ENCODE measurements at places on chromosomes 13 and 19.

GRCh38 chr19:30567536-30568232 is 195.5 kb downstream of the ZNF536 start:
- DNase-seq, result no peak

GRCh38 chr13:58843071-58843470 is 1211.5 kb downstream of the PCDH17 start:
- DNase-seq, result no peak

DNA sequence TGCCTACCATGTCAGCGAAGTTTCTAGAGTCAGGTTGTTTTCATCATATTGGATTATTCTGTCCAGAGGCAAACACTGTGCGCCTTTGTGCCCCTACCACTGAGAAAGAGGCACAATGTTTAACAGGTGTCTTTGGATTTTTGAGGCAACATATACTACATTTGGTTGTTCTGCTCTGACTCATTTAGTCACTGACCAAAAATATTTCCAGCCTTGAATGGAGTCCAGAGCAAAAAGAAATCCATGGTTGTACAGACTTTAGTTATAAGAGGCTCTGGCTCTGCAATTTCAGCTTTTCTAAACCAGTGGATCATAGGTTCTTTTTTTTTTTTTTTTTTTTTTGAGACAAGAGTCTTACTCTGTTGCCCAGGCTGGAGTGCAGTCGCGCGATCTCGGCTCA is 35.7 kb downstream of the LACC1 start:
- DNase-seq, result no peak

DNA sequence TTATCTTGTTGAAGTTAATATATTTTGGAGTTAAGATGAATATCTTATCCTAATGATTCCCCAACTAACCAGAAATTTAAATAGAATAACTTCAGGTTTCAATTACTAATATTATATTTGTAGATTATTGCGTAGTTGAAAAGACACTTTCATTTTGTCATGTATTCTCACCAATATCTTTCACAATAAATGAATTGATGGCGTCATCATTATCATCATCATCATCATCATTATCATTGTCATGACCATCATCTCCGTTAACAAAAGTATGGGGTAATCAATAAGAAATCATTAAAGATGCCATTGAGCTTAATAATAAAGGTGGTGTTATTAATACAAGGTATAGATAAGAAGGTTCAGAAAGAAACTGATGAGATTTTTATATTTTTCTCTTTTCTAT is 768.8 kb upstream of the SLC10A2 start:
- DNase-seq, result no peak

- no peak for DNase-seq
These were observed 6.5 kb downstream of the TNFSF13B start for GRCh38 chr13:108276060-108276459.

GRCh38 chr13:71018544-71018943 is 848.5 kb downstream of the DACH1 start:
- DNase-seq, result no peak

DNA sequence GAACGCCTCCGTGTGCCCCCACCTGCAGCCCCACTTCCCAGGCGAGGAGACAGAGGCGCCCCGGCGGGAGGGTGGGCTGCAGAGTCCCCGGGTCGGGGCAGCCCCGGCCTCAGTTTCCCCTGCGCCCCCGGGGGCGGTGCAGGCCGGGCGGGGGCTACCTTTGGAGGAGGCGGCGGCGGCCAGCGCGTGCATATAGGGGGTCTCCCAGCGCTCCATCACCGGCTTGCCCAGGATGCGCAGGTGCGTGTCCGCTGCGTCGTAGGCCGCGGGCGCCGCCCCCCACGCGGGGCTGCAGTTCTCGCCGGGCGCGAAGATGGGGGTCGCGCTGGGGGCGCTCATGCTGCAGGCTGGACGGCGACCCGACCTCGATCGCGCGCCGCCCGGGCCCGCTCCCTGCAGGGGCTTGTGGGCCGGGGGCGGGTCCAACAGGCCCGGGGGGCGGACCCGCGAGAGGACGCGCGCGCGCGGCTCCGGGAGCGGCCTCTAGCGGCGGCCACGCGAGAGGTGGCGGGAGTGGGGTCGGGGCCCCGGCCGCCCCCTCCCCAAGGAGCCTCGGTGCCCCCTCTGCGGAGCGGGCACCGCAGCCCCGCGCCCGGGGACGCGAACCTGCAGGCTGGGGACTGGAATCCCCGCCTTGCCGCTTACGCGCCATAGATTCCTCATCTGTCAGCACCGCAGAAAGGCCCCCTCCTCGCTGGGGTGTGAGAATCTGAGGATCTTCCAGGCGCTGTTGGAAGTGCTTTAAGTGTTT is at the start of gene GAMT:
Gene GAMT (minus strand): TSS at position 405 of the 751 bp plus-strand sequence. CDS start 66 bp downstream, at position 339.
- peak; percentile 47 for DNase-seq

DNA sequence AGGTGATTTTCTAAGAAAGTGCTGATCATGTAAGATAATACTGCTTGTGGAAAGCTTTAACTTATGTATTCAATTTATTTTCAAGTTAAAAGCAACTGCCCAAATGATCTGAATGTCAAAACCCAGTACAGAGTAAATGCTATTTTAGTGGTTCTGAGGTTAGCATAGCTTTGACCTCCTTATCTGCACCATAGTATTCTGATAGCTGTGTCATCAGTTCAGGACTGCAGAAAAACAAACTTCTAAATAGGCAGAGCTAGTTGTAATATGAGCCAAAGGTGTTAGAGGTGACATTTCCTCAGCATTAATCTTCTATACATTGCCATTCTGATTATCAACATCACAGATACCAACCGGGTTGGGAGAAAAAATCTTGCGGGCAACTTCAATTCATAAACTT is 758.7 kb downstream of the SLITRK5 start:
- DNase-seq, result no peak

DNA sequence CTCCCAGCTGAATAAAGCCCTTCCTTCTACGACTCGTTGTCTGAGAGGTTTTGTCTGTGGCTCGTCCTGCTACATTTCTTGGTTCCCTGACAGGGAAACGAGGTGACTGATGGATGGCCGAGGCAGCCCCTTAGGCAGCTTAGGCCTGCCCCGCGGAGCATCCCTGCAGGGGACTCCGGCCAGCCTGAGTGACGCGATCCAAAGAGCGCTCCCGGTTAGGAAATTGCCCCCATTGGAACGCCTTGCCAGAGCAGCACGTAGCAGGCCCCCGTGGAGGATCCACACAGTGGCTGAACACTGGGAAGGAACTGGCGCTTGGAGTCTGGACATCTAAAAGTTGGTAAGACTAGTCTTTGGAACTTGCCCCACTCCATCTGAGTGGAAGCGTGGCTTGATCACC is 296.8 kb upstream of the SGCG start:
- DNase-seq, result no peak

DNA sequence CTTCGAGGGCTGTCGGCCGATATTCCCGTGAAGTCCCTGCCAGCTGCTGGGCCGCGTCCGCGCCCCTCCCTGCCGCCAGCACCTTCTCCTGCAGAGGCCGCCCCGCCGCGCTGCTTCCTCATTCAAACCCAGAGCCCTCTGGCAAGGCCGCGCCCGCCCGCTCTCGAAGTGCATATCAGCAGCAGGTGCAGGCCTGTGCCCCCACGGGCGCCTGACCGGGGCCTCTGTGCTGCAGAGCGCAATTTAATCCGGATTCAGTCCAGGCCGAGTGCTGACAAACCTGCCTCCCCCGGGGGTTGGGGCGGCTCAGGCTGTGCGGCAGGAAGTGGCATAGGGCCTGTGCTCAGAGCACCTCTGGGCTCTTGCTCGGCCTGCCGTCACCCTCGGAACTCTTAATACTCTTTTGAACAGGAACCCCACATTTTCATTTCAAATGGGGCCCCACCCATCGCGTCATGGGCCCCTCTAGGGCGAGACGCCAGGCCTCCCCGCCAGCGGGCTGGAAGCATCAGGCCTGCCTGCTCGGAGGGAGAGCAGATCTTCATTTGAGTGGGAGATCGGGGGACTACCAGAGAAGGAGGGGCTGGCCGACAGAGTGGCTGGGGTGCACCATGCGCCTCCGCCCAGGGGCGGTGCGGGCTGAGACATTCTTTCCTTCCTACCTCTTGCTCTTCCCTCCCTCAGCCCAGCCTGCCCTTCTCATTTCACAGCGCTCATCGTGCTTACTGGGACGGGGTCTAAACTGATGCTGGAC is 125.7 kb downstream of the TNFRSF19 start:
- peak; percentile 30 for DNase-seq

DNA sequence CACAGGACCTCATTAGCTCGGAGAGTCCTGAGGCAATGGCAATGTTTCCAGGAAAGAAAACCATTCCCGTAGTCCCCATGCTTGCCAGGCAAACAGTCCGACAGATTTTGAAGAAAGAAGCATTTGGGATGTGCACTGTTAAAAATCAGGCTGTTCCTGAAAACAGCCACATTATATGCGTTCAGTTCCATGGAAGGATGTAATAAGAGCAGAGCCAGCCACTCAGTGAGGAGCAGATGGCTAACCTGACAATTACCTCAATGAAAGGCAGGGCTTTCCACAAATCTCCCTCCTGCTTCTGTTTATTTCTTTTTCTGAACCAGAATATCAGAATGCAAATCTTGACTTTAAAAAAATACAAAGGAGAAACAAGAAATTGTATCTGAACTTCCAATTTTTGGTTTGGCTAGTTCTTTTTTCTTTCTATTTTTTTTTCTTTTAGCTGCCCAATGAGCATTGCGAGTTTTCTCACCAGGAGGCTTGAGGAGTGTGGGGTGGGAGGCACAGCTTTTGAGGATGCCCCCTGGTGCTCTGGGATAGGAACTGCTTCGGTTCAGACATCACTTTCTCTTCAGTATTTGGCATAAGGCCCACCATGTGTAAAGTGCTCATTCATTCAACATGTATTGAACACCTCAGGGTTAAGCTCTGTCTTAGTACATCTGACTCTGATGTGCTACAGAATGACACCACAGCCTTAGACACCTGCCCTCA is 124.2 kb downstream of the TBC1D4 start:
- DNase-seq, result peak; percentile 60

- no peak for DNase-seq
These were observed 103.9 kb downstream of the WDFY2 start for GRCh38 chr13:51687947-51688714.

GRCh38 chr13:37192956-37193355 is 87.5 kb upstream of the CSNK1A1L start:
- DNase-seq, result no peak

DNA sequence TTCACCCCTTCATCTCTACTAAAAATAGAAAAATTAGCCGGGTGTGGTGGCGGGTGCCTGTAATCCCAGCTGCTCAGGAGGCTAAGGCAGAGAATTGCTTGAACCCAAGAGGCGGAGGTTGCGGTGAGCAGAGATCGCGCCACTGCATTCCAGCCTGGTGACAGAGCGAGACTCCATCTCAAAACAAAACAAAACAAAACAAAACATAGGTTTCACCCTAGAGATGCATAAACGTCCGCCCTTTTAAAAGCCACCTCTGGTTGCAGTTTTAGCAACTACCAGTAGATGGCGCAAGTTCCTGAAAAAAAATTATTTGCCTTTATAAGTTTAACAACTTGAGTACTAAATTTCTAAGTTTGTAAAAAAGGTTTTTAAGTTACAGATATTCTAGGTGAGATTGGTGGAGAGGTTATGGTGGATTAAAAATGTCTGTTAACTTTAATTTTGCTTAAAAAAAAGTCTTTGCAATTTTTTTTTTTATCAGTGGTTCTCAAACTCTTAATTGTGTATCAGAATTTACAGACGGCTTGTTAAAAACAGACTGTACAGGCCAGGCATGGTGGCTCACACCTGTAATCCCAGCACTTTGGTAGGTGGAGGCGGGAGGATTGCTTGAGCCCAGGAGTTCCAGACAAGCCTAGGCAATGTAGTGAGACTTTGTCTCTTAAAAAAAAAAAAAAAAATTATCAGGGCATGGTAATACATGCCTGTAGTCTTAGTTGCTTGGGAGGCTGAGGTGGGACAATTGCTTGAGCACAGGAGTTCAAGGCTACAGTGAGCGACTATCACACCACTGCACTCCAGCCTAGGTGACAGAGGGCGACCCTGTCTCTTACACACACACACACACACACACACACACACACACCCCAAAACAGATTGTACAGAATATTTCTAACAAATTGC is 42.1 kb downstream of the NAA16 start:
- peak; percentile 61 for DNase-seq

DNA sequence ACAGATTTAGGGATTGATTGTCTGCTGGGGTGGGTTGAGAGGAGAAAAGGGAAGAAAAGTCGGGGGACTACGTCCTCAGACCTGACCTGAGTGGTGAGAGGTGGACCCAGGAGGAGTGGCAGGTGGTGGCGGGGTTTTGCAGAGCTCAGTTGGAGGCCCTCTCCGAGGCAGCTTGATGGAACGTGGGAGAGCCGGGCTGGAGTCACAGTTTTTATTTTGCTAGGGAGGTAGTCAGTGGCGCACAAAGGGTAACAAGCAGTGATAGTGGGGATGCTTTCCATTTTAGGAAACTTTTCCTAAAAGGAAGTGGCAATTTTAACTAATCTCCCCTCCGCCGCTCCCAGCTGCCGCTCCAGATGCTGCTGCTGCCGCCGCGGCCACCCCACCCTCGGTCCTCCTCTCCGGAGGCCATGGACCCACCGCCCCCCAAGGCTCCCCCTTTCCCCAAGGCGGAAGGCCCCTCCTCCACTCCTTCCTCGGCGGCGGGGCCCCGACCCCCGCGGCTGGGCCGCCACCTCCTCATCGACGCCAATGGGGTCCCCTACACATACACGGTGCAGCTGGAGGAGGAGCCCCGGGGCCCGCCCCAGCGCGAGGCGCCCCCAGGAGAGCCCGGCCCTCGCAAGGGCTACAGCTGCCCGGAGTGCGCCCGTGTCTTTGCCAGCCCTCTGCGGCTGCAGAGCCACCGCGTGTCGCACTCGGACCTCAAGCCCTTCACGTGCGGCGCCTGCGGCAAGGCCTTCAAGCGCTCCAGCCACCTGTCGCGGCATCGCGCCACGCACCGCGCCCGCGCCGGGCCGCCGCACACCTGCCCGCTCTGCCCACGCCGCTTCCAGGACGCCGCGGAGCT is 1.1 kb upstream of the ZNF581 start:
- DNase-seq, result peak; percentile 30

DNA sequence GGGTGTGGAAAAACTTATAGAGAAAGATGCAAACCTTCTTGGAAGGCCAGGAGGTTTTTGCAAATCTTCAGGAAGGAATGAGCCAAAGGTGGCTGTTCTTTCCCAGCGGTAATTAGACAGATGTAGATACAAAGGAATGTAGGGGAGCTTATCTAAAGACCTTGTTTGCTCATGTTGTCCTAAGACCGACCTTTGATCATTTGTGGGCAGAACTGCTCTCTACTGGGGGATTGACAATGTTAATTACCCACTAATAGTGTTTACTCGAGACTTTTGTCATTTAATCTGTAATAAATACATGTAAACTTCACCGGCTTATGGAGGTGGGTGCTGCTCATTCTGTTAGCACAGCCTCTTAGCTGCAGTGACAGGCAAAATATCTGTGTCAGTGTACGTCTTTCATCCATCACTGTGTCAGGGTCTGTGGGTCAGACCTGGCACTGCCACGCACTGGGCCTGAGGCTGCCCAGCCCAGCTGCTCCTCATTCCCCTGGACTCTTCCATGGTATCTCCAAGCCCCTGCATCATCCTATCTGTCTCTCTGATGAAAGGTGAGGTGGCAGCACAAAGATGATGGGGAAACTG is 68.3 kb downstream of the ZNF431 start:
- no peak for DNase-seq

- DNase-seq, result no peak
These were observed 2.0 kb downstream of the GGN start for GRCh38 chr19:38385804-38386257.

Measured in activated CD4-positive, alpha-beta T cell treated with anti-CD3 and anti-CD28 coated beads, Interleukin-2, Interleukin-4, amounts not matched to agents 100 ng/mL and 50 ng/mL, durations not matched to agents 16 hours and 8 hours (primary cell).